Esophagus muscularis mucosa (tissue), 4 donors: ENCODE measurements at places on chromosomes 5 and 9. TPM values are rescaled to one million over a fixed set of nuclear protein-coding genes. Genes with fewer than 3 reads are reported as not detected.

- no peak for DNase-seq
Observed at GRCh38 chr9:34233672-34234071, 54.8 kb downstream of the UBAP1 start.

DNA sequence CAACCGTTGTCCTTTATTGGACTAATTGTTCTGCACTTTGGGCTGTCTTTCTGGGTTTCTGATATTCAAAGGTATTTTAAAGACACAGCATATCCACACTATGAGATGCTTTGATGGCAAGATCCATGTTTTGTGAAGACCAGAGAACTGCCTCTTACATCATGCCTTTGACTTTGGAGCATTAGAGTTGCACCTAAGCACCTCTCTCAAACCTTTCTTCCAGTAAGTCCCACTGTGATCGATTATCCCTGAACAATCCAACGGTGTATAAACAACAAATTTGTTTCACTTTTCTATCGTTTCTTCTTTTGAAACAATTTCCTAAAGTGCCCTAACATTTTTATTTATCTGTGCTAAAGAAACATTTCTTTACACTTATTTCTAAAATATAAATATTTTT is 144.4 kb downstream of the KCTD16 start:
- no peak for DNase-seq

GRCh38 chr9:10062629-10063395 is 550.0 kb downstream of the PTPRD start:
- no peak for DNase-seq

DNA sequence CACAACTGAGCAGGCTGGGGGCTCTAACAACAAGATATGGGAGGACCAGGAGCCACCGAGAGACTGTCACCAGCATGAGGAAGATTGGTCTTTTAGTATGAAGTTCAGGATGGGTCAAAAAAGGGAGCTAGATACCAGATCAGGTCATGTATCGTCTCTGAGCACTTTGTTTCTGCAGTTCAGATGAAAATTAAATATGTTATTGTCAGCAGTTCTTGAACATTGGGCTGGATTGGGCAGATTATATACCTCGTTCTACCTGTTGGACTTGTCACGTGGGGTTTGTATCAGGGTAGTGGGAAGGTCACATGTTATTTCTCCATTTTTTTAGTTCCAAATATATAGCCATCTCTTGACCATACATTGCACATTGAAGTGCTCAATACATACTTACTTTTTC is 47.3 kb downstream of the RCL1 start:
- DNase-seq, result no peak

- DNase-seq, result no peak
Observed at GRCh38 chr9:124778575-124779367, 1.8 kb downstream of the OLFML2A start.

- no peak for DNase-seq
Observed at GRCh38 chr9:35771534-35771933, 17.5 kb upstream of the MSMP start.

Gene ZNF367
- 2.7 TPM for total RNA-seq

Gene PCDHA9
- 0.23 TPM for total RNA-seq

GRCh38 chr5:67878933-67879332 is 336.6 kb upstream of the PIK3R1 start:
- DNase-seq, result no peak

DNA sequence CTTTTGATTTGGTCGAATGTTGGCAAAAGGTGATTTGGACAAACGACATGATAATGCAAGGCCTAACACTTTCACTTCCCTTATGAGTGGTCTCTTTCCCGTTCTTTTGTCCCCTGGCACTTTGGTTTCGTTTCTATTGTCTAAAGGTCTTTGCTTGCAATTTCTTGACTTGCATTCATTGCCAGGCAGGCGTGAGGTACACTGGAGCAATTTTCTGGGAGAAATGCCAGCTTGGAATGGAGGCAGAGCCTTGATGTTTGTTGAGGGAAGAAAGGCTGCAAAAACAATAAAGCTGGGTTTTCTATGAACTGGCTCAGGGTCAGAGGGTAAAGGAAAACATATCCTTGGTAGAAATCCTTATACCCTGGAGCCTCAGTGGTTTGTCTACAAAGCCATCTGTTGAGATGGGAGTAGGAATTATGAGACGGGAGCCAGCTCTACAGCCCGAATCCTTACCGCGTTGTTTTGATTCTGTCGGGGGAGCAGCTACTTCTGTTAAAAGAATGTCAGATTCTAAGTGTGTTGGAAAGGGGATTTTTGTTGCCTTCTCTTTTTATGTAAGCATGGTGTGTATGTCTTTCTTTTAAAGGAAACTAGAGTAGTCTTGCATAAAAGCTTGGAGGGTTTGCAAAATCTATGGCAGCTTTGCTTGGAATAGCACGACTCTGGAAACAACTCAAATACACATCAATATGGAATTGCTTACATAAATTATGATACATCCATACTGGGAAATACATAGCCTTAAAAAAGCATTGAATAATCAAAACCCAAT is 158.9 kb downstream of the RMI1 start:
- no peak for DNase-seq

Gene HBEGF
- total RNA-seq, result 8.2 TPM

Gene FOXD4
- 0.40 TPM for total RNA-seq

DNA sequence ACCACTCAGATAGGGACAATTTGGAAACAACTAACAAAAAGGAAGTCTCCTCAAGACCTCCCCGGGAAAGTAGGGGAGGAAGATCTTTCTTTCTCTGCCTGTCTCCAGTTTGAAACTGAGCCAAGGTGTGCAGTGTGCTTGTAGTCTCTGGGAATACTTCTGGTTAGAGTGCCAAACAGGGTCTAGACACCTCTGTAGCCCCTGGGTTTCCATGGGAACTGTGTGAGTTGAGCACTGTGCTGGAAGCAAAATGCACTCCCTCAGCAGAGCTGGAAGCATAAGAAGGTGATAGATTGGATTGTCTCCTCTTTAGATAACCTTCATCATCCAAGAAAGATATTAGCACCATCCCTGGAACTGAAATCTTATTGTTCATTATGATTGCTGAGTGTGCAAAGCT is 129.2 kb upstream of the TNPO1 start:
- no peak for DNase-seq

- no peak for DNase-seq
Observed at GRCh38 chr9:137349471-137350033, 47.5 kb upstream of the NRARP start.

- no peak for DNase-seq
Observed at GRCh38 chr9:93258818-93259489, 75.0 kb downstream of the WNK2 start.

DNA sequence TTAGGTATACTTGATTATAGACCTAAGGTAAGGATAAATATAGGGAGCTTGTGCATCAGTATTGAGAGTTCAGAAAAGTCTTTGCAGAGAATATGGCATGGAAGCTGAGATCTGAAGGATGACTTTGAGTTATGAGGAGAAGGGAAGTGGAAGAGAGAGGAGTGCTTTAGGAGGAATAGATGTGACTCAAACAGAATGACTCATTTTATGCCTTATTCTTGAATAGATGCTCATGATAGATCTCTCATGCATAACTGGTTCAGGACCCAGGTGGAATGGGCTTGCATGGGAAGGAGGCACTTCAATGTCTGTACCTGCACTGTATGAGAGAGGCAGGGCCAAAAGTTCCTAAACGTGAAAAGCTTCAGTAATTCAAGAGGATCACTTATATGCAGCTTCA is 103.3 kb downstream of the CWC27 start:
- DNase-seq, result no peak

- DNase-seq, result peak; percentile 96
Observed at GRCh38 chr5:132437604-132438266, 52.8 kb downstream of the IRF1 start.

DNA sequence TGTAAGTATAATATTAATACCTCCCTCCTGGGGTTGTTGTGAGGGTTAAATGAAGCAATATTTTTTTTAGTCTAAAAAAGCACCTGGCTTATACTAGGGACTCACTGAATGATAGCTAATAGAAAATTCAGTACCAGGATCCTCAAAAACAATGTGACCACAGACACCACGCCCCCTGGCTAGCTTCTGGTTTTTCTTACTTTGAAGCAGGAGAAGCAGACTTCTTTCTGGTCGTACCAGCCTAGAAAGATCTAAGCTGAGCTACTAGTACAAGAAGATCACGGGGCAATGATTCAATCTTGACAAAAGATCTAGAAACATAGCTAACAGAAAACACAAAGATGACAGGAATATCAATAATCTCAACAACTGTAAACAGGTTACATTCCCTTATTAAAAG is 218.5 kb upstream of the SLC30A5 start:
- DNase-seq, result no peak

DNA sequence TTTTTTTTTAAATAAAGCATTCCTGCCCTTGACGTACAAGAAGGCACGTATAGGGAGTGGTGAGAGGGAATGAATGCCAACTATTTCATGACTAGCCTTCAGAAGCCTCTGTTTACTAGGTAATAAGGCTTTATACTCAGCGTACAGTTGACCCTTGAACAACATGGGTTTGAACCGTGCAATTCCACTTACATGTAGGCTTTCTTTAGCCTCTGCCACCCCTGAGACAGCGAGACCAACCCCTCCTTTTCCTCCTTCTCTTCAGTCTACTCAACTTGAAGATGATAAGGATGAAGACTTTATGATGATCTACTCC is 22.5 kb downstream of the CDC42SE2 start:
- DNase-seq, result no peak

GRCh38 chr5:1387059-1387755 is 42.3 kb upstream of the CLPTM1L start:
- no peak for DNase-seq

DNA sequence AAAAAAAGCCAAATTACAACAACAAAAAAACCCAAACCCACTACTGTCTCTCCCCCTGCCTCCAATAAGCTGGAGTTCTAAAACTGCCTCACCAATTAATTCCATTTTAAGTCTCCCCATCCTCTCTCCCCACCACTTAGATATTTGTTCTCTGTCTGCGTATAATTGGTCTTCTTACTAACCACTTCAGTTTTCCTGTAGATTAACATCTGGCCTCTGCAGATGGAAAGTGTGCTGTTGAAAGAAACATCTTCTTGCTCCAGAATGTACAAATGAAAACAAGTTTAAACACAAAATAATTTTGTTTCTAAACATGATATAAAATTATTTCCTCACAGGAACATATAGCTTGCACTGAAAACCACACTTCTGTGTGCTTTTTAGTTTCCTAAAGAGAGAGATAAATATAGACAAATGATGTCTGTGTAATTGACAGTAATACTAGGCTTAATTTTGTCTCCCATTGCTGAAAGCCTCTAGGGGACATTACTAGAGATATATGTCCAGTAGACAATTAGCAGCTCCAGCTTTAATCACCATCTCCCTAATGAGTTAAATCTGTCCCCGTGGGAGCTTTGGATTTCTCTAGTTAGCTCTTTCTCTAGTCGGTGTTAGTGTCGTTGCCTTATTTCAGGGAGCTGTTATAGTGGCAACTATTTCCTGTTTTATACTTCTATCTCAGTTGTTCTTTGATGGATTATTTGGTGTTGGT is 164.0 kb downstream of the ARHGAP26 start:
- DNase-seq, result no peak

Gene DIPK1B
- total RNA-seq, result 27.8 TPM

GRCh38 chr9:73155968-73156864 is 4.6 kb downstream of the ANXA1 start:
- DNase-seq, result no peak

- DNase-seq, result no peak
Observed at GRCh38 chr9:99579964-99580363, 241.7 kb upstream of the NR4A3 start.

- DNase-seq, result no peak
Observed at GRCh38 chr9:14156046-14156445, 157.9 kb downstream of the NFIB start.

DNA sequence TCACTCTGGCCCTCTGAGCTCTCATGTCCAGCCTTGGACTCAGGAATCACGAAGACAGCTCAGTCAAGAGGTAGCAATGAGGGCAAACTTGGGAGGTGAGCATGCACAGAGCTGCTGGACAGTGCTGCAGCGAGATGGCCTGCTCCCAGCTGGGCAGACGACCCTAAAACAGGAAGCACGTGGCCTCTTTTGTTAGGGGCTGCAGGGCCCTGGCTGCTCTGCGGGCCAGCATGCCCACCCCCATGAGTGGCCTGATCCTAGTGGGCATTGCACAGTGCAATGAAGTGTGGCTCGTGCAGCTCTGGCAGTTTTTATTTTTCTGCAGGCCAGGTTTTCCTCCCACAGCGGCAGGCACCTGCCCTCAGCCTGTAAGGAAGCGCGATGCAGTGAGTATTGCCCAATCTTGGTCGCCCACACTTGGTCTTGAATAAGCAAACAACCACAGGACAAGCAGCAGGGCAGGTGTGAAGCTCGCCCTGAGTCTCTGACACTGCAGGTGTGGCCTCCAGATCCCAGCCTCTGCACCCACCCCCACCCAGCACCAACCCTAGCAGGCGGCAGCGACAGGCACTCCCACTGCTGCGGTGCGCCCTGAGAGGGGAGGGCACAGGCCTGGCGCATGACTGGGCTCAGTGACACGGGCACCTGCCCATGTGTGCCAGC is 60.8 kb downstream of the SEMA4D start:
- no peak for DNase-seq

- DNase-seq, result no peak
Observed at GRCh38 chr5:68290847-68291246, 75.3 kb downstream of the PIK3R1 start.

Gene APC
- 106 TPM for total RNA-seq

Gene SGCD
- 31.0 TPM for total RNA-seq

Gene SLC6A7
- not detected for total RNA-seq

- no peak for DNase-seq
Observed at GRCh38 chr5:31415009-31415923, 116.6 kb downstream of the DROSHA start.

- DNase-seq, result peak; percentile 93
Observed at GRCh38 chr9:113187929-113188595, 33.0 kb downstream of the FKBP15 start.

- DNase-seq, result no peak
Observed at GRCh38 chr9:115525111-115526058, 407.4 kb upstream of the TNC start.

Gene WDR5
- 34.2 TPM for total RNA-seq

DNA sequence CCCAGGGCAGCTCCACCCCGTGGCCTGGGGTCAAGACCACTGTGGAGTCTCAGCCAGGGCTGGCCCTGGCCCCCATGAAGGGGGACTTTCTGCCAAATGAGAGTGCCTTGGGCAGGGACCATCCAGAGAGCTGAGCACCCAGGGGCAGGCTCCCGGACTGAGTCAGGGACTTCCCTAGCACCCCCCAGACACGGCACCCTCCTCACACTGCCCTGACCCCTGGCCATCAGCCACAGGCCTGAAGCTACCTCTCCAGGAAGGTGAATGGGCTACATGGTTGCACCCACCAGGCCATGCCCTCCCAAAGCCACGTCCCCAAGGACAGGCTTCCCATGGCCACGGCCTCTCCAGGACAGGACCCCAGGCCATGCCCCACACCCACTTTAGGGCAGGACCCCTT is 9.5 kb downstream of the CCDC187 start:
- DNase-seq, result no peak

DNA sequence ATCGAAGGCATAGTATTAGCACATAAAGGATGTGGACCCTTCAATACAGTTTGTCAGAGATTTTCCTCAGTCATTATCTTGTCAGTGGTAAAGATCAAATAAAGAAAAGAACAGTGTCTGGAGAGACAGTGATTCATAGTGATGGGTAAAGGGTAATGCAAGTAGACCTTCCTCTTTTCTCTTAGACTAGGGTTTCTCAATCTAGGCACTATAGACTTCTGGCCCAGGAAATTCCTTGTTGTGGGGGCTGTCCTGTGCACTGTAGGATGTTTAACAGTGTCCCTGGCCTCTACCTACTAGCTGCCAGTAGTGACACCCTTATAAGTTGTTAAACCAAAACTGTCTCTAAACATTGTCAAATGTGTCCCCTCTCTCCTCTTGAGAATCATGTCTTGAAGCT is 6.9 kb downstream of the CAMK4 start:
- no peak for DNase-seq

GRCh38 chr5:54844905-54845566 is 140.4 kb downstream of the ESM1 start:
- DNase-seq, result no peak

- no peak for DNase-seq
Observed at GRCh38 chr5:82839881-82840280, 237.3 kb downstream of the TMEM167A start.
